Thymus (tissue), 14 donors: ENCODE measurements at places on chromosomes 12 and 14. TPM values are rescaled to one million over a fixed set of nuclear protein-coding genes. Genes with fewer than 3 reads are reported as not detected.

GRCh38 chr12:21891751-21892217 lies 49.4 kb downstream of the ABCC9 start:
- no peaks in the 10 kb centered on the region for H3K4me1 ChIP-seq
- no peak for DNase-seq
- no peak overlapping the region for H3K4me3 ChIP-seq
- H3K36me3 ChIP-seq: no peaks in the 10 kb centered on the region
- no peak overlapping the region for H3K27ac ChIP-seq
- no peaks in the 10 kb centered on the region for H3K27me3 ChIP-seq

DNA sequence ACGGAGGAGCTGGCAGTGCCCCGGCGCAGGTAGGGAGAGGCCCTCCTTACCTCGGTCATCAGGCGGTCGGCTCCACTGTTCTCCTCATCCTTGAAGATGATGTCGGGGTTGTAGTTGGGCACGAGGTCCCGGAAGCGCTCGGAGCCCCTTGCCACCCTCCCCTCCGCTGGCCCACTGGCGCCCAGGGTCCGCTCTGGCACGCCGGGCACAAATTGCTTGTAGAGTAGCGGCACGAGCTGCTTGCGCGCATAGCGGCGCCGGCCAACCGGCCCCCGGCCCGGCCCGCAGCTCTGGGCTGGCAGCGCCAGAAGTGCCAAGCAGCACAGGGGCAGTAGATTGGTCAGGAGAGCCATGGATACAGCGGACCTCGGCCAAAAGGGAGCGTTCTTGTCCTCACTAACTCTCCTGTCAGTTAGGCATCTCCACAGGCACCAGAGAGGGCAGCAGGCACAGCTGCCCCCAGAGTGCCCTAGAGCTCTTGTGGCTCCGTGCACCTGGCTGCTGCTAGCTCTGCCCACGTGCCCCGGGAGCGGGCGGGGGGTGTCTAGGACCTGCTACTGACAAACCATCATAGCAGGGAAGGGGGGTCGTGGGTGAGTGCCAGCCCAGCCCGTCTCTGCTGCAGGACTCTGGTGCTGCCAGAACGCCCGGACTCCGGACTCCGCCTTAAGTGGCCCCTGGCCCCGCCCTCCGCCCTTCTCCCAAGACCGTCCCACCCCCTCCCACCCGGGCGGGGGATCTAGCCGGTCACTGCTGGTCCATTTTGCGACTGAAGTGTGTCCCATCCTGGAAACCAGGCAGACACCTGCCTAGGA lies at the start of gene DHH:
Gene DHH, minus strand, starts transcription at position 642 of the 815 bp plus-strand sequence. Its CDS starts 289 bp downstream, at position 353.
- H3K27me3 ChIP-seq: peaks cover 64% of the 10 kb centered on the region
- H3K4me1 ChIP-seq: peaks cover 16% of the 10 kb centered on the region
- no peak within 1 kb of the TSS for H3K27ac ChIP-seq
- no peak within 1 kb of the TSS for H3K4me3 ChIP-seq

The TPPP2 gene
- total RNA-seq: not detected

DNA sequence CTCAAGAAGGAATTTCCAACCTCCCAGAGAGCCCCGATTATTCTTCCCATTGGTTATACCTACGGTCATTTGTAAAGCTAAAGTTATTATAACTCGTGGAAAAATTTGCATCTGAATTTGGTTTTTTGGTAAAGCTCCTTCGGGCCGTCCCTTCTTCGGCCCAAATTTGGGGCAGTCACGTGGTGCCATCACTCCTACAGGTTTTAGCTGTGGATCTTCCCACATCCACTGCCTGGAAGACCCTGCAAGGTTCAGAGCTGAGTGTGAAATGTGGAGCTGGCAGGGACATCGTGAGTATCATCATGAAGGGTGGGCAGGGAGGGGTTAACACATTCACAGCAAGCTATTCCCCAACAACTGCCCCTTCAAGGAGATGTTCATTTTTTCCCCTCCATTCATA lies 105.7 kb downstream of the NT5DC3 start:
- no peaks in the 10 kb centered on the region for H3K4me1 ChIP-seq
- no peak for DNase-seq
- H3K27me3 ChIP-seq: no peaks in the 10 kb centered on the region
- no peak overlapping the region for H3K4me3 ChIP-seq

- H3K4me3 ChIP-seq: no peak overlapping the region
- no peaks in the 10 kb centered on the region for H3K27me3 ChIP-seq
- no peak overlapping the region for H3K27ac ChIP-seq
- H3K4me1 ChIP-seq: peaks cover 7% of the 10 kb centered on the region
- DNase-seq: no peak
Measured at GRCh38 chr12:124848621-124849380, 14.9 kb downstream of the SCARB1 start.

DNA sequence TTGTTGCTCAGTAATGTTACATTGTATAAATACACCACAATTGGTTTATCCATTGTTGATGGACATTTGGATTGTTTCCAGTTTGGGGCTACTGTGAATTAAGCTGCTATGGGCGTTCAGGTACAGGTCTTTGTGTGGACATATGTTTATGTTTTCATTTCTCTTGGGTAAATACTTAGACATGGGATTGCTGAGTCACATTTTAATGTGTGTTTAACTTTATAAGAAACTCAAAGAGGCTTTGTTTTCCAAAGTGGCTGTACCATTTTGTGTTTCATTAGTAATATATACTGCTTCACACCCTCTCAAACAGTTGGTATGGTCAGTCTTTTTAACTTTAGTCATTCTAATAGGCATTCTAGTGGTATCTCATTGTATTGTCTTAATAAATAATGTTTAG lies 225.0 kb downstream of the SPTSSA start:
- no peak for DNase-seq
- no peaks in the 10 kb centered on the region for H3K27me3 ChIP-seq
- H3K4me3 ChIP-seq: no peak overlapping the region

GRCh38 chr14:54366736-54367735 lies 29.8 kb upstream of the CDKN3 start:
- peak; percentile 43 for DNase-seq
- no peak overlapping the region for H3K4me3 ChIP-seq
- H3K27ac ChIP-seq: no peak overlapping the region
- no peaks in the 10 kb centered on the region for H3K27me3 ChIP-seq
- H3K36me3 ChIP-seq: no peaks in the 10 kb centered on the region

- no peaks in the 10 kb centered on the region for H3K36me3 ChIP-seq
- DNase-seq: no peak
- H3K4me3 ChIP-seq: no peak overlapping the region
- H3K4me1 ChIP-seq: no peaks in the 10 kb centered on the region
Measured at GRCh38 chr12:18340186-18340585, 78.9 kb downstream of the PIK3C2G start.
